ENCODE measurements at places on chromosomes 3 and 15.

GRCh38 chr15:62430056-62430455 is 265.0 kb upstream of the C2CD4B start:
- DNase-seq, result no peak

DNA sequence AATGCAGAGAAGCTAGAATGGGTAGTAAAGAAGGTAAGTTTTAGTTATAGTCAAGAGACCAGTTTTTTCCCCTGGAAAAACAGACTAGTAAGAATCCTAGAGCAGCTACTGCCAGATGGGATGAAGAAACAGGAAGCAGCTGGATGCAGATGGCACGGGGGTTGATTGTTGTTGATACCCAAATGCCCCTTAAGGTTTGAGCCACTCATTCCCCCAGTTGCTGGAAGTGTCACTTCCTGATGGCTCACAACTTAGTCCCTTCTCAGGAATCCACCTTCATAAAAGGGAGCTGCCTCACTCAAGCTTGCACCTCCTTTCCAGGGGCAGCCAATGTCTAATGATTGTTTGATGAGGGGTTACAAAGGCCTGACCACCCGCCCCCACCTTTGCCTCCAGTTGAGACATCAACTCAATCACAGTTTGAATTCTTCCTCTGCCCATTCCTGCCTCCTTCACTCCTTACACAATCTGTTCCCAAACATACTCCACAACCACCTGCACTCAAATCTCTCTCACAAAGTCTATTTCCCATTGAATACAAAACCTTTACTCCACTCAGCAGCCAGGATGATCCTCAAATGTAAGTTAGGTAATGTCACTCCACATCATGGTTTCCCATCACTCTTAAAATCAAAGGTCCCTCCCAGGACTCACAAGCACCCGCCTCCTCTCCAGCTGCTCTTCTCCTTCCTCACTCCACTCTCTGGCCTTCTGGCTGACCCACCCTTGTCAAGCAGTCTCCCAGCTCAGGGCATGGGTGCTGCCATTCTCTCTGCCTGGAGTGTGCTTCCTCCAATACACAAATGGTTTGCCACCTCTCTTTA is 450.1 kb upstream of the THBS1 start:
- DNase-seq, result no peak

GRCh38 chr3:185630182-185630622 is 44.1 kb downstream of the SENP2 start:
- DNase-seq, result no peak

DNA sequence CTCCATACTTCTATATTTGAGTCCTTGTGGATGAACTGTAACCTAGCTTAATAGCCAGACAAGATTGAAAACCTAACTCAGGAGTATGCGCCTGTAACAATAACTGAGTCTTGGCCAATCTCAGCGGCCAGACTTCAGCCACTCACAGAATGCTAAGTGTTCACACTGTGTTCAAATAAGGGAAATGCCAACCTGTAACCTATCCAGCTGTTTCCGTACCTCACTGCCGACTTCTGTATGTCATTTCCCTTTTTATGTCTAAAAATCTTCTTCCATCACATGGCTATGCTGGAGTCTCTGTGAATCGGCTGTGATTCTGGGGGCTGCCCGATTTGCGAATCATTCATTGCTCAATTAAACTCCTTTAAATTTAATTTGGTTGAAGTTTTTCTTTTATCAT is 169.2 kb downstream of the NFKBIZ start:
- DNase-seq, result no peak

DNA sequence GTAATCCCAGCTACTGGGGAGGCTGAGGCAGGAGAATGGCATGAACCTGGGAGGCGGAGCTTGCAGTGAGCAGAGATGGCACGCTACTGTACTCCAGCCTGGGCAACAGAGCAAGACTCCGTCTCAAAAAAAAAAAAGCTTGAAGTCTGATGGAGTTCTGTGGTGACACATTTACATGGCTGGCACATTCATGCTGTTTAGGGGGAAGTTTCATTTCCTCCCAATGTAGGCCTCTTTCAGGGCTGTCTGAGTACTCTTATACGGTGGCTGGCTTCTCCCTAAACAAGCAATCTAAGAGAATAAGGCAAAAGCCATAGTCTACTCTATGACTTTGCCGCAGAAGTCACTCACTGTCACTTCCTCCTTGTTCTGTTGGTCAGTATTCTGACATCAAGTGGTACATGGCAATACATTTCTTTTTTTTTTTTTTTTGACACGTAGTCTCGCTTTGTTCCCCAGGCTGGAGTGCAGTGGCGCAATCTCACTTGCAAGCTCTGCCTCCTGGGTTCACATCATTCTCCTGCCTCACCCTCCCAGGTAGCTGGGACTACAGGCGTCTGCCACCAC is 41.2 kb downstream of the OIP5 start:
- DNase-seq, result no peak

GRCh38 chr3:164812042-164812441 is 266.3 kb downstream of the SI start:
- DNase-seq, result no peak
